ENCODE measurements at places on chromosomes 7 and 10.

- no peak for DNase-seq
These were observed 1358.9 kb upstream of the LRRTM3 start for GRCh38 chr10:65566906-65567305.

- no peak for DNase-seq
These were observed 148.8 kb downstream of the FAM107B start for GRCh38 chr10:14625765-14626525.

DNA sequence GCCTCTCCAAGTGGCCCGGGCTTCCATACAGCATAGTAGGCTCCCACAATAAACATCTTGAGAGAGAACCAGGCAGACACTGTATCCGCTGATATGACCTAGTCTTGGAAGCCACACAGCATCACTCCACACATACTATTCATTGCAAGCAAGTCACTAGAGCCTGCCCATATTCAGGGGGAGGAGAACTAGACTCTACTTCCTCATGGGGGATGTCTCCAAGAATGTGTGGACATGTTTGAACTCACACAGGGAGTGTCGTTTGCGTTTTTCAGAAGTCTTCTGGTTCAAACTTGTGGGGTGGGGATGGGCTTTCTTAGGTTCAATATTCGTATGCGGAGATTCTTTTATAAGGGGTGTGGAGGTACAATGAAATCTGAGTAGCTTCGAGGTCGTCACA, 232.6 kb upstream of the HABP2 start:
- no peak for DNase-seq

DNA sequence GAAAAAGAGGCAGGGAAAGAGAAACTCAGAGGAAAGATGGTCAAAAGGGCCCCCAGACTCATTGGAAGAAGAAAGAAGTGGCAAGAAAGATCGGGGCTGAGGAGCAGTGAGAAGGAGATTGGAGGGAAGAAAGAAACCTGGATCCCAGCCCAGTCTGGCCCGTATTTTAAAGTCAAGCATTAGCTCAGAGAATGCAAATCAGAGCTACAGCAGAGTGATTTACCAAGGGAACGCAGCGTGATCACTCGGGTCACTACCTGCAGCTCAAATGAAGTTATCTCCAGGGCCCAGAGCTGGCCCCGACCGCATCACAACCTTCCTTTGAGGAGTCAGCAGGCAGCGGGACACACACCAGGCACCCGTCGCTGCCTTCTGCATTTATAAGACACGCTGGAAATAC, 72.8 kb downstream of the CARD11 start:
- DNase-seq = no peak

GRCh38 chr10:71683301-71683700, 36.3 kb downstream of the C10orf105 start:
- no peak for DNase-seq

DNA sequence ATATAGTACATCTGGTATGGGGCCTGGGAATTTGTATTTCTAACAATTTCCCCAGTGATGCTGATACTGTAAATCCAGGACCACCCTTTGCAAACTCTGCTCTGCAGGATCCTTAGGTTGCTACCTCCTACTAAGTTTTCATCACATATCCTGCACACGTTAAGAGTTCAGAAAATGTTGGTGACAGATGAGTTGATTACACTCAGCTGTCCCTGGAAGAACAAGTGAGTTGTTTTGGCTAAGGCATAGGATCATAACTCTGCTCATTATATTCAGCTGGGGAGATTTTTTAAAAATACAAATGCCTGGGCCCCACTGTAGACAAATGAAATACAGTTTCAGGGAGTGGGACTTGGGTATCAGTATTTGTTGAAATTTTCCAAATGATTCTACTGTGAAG, 274.6 kb upstream of the HABP2 start:
- no peak for DNase-seq

GRCh38 chr7:47666164-47666862, 84.4 kb upstream of the TNS3 start:
- peak; percentile 72 for DNase-seq

DNA sequence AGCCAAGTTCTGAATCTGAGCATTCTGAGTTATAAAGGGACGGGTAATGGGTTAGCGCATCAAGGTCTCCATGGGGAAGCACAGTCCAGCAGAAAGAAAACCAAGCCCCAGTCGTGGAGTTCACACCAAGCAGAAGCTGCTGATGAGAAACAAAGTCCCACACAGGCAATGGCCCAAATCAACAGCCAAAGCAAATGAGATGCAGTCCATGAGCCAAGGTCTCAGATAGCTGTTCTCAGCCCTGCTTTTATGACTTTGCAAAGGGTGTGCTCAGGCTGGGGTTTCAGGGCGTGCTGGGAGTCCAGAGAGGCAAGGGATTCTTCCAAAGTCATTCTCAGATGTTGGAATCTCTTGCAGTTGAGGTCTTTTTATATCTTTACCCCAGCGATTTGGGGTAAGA, 32.0 kb downstream of the THNSL1 start:
- no peak for DNase-seq

DNA sequence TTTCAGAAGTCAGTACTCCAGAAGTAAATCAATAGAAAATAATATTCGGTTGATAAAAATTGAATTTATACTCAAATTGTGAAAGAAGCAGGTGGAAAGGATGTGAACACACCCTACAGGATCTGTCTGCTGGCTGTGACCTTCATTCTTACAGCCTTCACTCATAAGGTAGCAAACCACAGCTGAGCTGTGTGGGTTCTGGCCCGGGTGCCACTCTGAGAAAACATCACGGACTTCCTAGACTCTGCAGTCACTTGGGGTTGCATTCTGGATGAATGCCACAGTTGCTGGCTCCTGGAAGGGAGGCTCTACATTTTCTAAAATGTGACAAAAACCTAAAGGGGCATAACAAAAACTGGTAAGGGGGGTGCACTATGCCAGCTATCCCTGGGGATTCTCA, 36.0 kb upstream of the ABLIM1 start:
- DNase-seq = no peak

DNA sequence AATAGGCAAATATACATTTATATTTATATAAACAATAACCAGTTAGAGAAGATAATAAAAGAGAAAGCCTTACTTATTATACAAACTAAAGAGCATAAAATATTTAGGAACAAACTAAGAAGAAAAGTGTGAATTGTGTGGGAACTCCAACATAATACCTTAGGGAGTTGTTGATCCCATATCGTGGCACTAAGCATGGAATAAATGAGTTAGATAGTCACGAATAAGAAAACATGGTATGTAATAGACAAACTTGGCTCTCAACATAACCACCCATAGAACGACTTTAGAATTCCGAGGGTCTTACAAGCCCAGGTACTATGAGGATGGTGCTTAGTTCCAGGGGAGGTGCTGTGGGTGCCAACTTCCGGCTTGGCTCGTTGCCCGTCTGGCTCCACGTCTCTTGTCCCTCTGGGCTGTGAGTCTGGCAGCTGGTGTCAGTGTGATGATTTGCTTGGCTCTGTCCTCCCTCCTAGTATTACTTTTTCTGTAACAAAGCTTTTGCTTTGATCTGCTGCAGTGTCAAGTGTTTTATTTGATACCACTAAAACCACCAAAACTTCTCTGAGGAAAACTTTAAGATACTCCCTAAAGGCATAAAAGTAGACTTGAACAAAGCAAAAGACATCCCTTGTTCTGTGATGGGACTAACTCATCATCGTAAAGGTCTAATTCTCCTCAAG, 9.5 kb upstream of the RBM20 start:
- DNase-seq = no peak
